ENCODE measurements at places on chromosomes 16 and 17. TPM values are rescaled to one million over a fixed set of nuclear protein-coding genes. Genes with fewer than 3 reads are reported as not detected.

Gene SLC5A2
- total RNA-seq, result 3.0 TPM

Gene CYLD
- total RNA-seq, result 9.8 TPM

Gene HSPB9
- not detected for total RNA-seq

Gene CDH3
- 144 TPM for total RNA-seq

Gene SYT17
- 4.6 TPM for total RNA-seq

Gene TP53TG3C
- total RNA-seq, result not detected

Gene NRN1L
- not detected for total RNA-seq

Gene UBE2I
- total RNA-seq, result 199 TPM

Gene DYNC1LI2
- total RNA-seq, result 182 TPM

GRCh38 chr16:46757339-46758050, 9.4 kb upstream of the MYLK3 start:
- DNase-seq, result no peak

DNA sequence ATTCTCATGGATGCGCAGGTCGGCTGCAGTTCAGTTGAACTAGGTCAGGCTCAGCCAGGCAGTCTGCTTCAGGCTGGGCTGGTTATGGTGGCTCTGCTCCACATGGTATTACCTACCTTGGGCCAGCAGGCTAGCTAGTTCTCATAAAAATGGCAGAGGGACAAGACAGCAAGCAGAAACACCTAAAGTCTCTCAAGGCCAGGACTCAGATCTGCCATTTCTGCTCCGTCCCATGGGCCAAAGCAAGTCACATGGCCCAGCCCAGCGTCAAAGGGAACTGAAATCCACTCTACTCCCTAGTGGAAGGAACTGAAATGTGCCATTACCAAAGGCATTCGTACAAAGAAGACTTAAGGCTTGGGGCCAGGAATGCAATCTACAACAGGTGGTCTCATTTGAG, 160.0 kb downstream of the TMEM132E start:
- DNase-seq, result no peak

GRCh38 chr17:10875430-10875851, 37.6 kb upstream of the PIRT start:
- DNase-seq, result peak; percentile 48

GRCh38 chr17:42422412-42422957, 571 bp downstream of the CAVIN1 start:
- no peak for DNase-seq

DNA sequence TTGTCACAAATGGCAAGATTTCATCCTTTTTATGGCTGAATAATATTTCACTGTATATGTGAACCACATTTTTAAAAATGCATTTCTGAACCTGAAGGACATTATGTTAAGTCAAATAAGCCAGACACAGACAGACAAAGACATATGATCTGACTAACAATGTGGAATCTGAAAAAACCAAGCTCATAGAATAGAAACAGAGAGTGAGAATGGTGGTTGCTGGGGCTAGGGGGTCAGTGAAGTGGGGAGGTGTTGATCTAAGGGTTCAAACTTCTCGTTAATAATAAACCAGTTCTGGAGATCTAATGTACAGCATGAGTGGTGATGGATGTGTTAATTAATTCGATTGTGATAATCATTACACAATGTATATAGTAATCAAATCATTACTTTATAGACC, 475.1 kb downstream of the WWOX start:
- no peak for DNase-seq

GRCh38 chr16:23847948-23848347, 12.2 kb downstream of the PRKCB start:
- no peak for DNase-seq

DNA sequence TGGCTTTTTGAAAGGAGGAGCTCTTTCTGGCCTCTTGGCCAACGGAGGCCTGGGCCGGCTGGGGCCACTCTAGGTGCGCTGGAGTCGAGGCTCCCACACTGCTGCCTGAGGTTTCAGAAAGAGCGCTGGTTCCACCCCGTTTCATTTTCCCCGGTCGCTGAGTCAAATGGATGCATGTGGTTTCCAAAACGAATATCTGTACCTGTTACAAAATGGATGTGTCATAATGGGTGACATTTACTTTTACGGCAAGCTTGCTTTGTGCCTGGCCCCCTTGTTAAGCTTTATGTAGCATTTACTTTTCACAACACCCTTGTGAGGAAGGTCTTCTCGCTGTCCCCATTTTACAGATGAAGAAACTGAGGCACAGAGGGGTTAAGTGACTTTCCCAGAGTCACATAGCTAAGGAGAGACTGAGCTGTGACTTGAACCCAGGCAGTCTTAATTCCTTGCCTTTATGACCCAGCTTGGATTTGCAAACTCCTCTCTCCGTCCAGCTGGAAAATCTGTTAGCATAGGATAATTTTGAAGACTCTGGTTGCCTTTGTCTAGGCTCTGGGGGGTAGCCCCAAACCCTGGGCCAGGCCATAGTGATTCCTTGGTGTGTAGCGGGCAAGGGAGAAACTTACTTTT, 10.6 kb downstream of the KSR1 start:
- DNase-seq, result no peak

GRCh38 chr16:7492122-7492521, 159.5 kb downstream of the RBFOX1 start:
- no peak for DNase-seq

- no peak for DNase-seq
Observed at GRCh38 chr17:47847341-47848197, 3.4 kb downstream of the SP6 start.

- DNase-seq, result no peak
Observed at GRCh38 chr17:2033153-2033552, 3.2 kb downstream of the DPH1 start.

DNA sequence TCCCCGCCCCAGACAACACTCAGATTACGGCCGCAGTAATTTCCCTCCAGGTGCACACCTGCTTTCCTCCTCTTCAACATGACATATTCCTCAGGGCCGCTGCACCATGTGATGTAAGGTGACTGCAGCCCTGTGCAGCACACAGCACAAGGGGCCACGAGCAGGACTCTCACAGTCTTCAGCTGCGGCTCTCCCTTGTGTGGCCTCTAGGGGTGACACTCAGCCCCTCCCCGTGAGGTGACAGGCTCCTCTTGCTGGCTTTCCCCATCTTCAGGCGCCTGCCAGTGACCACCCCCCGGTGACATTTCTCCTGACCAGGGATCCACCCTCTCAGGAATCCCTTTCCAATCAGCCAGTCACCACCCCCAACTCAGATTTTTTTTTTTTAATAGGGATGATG, 31.3 kb upstream of the ABCC3 start:
- DNase-seq, result peak; percentile 66

DNA sequence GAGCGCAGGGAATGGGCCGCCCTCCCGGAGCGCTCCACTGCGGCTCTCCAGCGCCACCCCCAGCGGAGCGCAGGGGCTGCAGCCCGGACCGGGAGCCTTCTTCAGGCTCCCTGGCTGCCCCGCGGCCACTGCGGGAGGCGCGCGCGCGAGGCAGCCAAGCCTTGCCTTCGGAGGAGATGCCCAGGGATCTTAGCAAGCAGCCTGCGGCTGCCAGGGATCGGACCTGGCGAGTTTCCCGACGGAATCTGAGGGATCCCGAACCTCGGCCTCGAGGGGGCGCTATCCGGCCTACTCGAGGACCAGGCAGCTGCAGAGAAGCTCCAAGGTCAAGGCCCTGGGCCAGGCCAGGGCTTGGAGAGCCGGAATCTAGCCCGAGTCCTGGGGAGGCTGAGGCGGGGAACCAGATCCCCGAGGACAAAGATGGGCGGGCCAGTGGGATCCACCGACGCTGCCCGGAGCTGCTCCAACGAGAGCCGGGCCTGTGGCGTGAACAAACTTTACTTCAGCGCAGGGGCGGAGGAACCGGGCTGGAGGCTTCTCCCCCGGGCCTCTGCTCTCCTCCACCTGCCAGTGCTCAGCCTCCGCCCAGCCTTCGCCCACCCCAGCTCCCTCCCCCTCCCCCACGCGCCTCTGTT, at the start of gene IRX6:
IRX6 (plus strand) TSS at position 567 of the 635 bp plus-strand sequence. CDS start 889 bp downstream, outside the sequence.
- no peak for DNase-seq

DNA sequence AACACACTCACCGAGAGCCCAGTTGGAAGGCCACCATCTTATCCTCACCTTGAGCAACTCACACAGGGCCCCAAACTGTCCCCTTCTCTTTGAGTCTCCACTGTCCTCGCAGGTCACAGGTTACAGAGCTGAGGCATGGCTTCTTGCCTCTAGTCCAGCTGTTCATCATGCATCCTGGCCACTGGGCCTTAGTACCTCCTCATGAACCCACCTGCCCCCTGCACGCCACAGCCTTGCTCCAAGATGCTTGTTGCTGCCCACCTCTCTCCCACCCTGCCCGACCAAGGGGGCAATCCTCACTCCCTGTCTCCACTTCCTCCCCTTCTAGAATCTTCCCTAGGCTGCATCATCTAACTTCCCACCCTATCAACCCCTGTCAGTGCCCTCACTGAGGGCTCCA, 17.1 kb downstream of the CDH5 start:
- no peak for DNase-seq

GRCh38 chr17:4583782-4584100, 588 bp upstream of the SMTNL2 start:
- DNase-seq, result peak; percentile 76

GRCh38 chr17:13027246-13027645, 9.4 kb upstream of the ELAC2 start:
- no peak for DNase-seq

GRCh38 chr17:4852567-4853207, 19.5 kb downstream of the MINK1 start:
- no peak for DNase-seq

DNA sequence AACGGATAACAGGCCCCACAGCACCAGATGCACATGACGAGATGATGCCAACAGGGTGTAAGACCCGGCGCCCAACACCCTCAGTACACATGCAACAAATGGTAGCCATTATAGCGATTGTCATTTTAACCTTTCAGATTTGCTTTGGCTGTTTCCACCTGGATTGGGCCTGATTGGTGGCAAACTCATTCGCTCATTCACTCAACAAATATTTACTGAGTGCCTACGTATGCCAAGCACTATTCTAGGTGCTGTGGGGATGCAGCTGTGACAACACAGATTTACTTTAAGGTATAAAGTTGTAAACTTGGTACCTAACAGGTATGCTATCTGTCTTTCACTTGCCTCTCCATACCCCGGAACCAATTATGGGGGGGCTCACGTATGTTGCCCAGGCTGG, 66.8 kb downstream of the SRCIN1 start:
- no peak for DNase-seq
